Thoracic aorta (tissue), 2 donors: ENCODE measurements at places on chromosomes 3 and 15. TPM values are rescaled to one million over a fixed set of nuclear protein-coding genes. Genes with fewer than 3 reads are reported as not detected.

- no peak for DNase-seq
Observed at GRCh38 chr15:74415966-74416916, 17.5 kb downstream of the SEMA7A start.

DNA sequence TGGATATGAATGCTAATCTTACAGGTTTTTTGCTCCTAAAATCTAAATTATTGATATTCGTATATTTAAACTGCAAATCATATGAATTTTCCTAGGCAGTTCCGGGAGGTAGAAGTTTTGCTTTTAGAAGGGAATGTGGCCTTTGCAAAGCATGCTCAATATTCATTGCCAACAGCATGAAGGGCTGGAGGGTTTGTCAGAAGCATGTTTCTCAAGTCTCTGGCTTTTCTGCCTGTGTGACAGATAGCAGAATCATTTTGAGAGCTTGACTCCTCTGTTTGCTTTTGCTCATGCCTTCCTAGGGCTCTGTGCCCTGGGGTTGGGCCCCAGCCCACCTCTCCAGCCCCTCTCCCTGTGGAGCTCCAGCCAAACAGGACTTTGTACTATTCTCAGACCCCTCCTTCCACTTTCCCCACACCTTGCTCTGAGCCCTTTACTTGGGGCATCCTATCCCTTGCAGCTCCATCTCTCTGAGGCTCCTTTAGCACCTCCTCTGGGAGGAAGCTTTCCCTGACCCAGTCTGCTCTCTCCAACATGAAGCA, 91.3 kb downstream of the ARNT2 start:
- no peak for DNase-seq

GRCh38 chr15:39468828-39469227, 112.1 kb upstream of the THBS1 start:
- DNase-seq = no peak

Gene RNU5B-1
- not detected for total RNA-seq

DNA sequence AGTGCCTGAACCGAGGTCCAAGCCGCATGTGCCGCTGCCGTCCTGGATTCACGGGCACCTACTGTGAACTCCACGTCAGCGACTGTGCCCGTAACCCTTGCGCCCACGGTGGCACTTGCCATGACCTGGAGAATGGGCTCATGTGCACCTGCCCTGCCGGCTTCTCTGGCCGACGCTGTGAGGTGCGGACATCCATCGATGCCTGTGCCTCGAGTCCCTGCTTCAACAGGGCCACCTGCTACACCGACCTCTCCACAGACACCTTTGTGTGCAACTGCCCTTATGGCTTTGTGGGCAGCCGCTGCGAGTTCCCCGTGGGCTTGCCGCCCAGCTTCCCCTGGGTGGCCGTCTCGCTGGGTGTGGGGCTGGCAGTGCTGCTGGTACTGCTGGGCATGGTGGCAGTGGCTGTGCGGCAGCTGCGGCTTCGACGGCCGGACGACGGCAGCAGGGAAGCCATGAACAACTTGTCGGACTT, 7.1 kb downstream of the DLL4 start:
- no peak for DNase-seq

Gene TOPBP1
- 21.5 TPM for total RNA-seq

Gene SCAANT1
- total RNA-seq = not detected

DNA sequence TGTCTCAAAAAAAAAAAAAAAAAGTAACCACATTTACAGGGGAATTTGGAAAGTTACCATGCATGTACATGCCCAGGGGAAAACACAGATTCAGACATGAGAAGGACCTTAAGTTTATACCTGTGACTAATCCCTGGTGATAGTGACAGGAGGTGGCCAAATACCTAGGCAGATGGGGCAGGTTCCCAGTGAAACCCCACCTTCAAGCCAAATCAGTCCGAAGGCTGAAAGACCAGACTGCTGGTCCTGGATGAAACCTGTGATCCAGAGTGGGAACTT, 15.8 kb downstream of the SPCS1 start:
- no peak for DNase-seq

Gene SLC12A8
- total RNA-seq = 3.0 TPM

- DNase-seq = no peak
Observed at GRCh38 chr15:54582863-54583643, 604.8 kb downstream of the UNC13C start.

Gene XCR1
- not detected for total RNA-seq

DNA sequence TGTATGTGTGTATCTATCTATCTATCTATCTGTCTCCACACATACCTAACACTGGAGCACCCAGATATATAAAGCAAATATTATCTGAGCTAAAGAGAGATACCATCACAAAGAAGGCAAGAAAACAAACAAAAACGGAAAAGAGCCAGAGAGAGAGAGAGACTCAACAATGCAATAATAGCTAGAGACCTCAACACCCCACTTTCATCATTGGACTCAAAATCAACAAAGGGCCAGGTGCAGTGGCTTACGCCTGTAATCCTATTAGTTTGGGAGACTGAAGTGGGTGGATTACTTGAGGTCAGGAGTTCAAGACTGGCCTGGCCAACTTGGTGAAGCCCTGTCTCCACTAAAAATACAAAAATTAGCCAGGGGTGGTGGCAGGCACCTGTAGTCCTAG, 23.4 kb downstream of the NCBP2 start:
- no peak for DNase-seq

DNA sequence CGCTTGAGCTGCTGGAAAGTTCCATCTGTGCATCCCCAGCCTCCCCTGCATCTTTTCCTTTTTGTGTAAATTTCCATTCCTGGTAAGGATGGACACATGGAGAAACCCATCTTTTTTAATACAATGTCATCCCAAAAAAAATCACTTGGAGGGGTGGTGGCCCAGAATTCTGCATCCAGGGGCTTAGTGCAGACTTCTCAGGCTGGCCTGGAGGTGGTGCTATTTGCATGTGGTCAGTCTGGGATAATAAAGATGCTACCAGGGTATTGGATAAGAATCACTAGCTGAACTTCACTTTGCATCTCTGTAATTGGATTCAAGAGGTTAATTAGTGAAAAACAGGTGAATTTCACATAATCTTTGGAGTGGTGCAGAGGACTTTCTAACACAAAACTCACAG, 1.8 kb upstream of the ZSCAN2 start:
- no peak for DNase-seq

DNA sequence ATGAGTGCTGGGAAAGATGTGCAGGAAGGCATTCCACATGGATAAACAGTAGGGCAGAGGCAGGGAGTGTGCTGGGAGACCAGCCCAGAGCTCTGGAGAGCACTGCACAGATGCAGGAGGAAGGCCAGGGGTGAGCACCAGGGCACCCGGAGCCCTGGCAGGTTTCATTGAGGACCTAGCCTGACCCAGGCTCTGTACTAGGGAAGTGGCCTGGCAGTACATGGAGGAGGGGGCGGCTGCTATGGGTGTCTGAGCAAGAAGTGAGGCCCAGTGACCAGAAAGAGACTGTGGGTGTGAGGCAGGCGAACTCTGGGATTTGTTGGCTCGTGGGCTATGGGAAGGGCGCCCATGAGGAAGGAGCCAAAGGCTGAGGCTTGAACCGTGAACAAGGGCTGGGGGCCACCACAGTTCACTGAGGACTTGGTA, 139.1 kb downstream of the DNAJB8 start:
- DNase-seq = no peak

- DNase-seq = no peak
Observed at GRCh38 chr15:67833710-67834511, 5.9 kb downstream of the RNU6-1 start.

GRCh38 chr3:69675786-69676530, 63.3 kb upstream of the MITF start:
- DNase-seq = no peak

DNA sequence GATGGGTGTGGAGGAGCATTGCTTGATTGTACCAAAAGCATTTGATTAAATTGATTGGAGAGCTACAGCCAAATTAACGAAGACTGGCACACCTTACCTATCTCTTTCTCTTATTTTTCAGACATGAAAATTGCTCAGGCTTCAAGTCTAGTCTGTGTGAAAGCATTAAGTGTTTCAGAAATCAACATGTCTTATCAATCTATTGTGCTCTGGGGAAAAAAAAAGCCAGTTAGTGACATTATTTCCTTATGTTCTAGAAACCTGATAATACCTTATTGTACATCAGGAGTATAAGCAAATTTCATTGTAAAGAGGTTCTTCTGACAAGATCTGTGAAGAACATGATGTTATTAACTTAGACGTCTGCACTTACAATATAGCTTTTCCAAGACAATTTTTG, 465.2 kb downstream of the IL5RA start:
- no peak for DNase-seq

GRCh38 chr3:149274220-149274619, 52.6 kb upstream of the CP start:
- DNase-seq = no peak

Gene TNNC1
- 1.5 TPM for total RNA-seq

DNA sequence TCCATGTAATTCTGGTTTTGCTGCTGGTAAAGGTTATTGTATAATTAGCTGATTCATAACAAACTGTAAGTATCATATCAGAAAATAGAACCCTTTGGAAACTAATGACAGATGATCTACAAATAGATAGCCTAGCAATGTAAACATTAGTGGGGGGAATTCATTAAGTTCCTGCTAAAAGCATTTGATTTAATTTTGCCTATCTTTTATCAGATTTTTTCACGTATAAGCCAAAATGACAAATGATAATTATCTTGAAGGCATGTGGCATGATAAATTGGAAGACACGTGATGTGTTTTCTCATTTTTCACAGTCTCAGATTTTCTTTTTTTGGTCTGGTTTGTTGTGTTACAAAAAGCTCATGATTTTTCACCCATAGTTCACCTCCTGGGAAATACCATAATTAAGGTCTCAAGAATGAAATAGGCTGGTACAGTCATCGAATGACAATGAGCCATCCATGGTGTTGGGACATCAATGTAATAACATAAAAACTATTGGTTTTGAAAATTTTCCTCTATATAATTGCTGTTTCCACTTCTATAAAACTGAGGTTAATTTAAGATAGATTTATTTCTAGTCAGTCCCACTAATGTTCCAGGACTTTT, 325.9 kb upstream of the TBL1XR1 start:
- DNase-seq = no peak

Gene CHD2
- total RNA-seq = 148 TPM

DNA sequence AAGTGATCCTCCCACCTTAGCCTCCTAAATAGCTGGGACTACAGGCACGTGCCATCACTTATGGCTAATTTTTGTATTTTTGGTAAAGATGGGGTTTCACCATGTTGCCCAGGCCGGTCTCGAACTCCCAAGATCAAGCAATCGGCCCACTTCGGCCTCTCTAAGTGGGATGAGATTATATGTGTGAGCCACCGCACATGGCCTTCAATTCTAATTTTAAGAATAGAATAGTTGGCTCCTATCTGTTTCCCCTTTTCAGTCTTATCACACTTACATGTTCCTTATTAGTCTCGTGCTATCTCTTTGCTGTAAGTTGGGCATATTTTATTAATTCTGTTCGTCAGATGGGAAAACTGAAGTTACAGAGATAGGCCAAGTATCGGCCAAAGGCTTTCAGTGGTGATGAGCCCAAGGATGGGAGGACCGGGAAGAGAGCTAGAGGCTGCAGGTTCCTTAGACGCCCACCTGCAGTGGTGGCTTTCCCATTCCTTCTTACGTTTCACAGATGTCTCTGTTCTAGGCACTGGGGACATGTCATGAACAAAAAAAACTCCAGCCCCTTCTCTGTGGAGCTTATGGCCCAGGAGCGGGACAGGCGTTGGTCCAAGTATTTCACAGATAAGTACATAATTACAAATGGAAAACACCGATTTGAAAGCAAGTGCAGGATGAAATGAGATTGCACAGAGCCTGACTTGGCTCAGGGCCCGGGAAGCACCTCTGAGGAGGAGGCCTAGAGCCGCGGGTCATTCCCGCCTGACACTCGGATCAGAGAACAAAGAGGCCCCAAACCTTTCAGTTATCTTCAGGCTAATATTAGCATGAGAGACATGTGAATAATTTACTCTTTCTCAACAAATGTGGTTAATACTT, 91.1 kb upstream of the KLF13 start:
- no peak for DNase-seq

GRCh38 chr3:184426691-184427141, 46.9 kb downstream of the CHRD start:
- peak; percentile 19 for DNase-seq

DNA sequence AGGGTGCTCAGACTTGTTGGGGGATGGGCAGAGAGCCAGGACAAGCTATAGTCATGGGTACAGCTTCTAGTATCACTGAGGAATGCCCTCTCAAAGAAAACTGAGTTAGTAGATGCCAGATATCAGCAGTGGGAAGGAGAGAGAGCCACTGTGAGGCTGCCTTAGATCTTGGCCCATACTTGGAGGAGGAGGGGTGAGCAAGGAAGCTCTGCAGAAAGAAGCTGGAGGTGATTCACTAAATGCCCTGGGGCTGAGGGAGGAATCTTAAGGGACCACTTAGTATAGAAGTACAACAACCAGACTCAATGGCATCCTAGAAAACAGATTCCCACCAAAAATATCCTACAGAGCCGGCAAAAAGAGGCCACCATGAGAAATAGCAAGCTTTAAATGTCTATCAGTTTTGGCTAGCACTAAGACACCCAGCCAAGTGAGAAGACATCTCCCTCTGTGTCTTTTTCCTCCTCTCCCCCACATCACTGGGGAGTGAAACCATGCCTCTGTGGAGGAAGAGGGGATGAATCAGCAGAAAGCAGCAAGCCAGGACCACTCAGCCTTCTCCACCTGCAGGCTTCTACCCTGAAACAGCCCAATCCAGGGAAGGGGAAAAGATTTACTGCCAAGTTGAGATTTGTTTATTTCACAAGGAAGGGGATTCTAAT, 282.5 kb upstream of the STT3B start:
- DNase-seq = no peak

Gene FAM107A
- total RNA-seq = 63.6 TPM

Gene FBXO40
- total RNA-seq = not detected

- no peak for DNase-seq
Observed at GRCh38 chr3:100978011-100978659, 15.1 kb downstream of the ABI3BP start.

Gene GOLGA8G
- not detected for total RNA-seq

DNA sequence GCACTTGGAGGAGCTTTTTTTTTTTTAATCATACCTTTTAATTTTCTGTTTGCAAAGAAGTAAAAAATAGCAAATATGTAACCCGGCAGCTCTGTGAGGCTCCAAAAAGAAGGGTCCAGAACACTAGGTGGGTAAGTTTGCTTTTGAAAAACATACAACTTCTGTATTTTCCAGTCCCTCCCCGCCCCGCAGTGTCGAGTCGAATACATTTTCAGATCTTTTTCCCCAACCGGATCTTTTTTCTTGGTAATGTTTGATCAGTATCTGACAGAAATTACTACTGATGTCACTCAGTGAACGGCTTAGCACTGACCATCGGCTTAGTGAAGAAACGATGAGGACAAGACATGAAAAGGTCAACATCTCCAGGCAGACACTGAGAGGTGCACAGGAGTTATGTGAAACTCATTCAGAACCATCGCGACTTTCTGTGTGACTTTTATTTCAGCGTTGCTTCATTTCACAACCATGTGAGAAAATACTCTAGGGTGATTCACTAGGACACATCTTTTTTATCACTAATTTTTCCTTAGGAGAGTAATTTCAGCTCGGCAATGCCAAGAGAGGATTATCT, 11.0 kb downstream of the ISL2 start:
- no peak for DNase-seq

DNA sequence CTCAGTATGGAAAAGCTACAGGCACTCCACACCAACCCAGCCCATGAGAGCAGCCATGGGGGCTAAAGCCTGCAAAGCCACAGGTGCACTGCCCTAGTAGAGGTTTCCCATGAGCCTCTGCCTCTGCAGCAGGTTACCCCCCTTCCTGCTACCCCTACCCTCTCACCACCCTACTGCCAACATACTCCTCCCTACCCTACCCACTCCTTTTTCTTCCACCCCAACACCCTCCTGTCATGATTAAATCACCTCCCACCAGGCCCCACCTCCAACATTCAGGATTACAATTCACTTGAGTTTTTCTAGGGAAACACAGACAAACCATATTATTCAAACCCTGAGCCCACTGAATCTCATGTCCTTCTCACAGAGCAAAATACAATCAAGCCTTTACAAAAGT, 88.4 kb downstream of the LMLN start:
- no peak for DNase-seq
